ENCODE measurements at places on chromosomes 16 and 17.

- no peak for DNase-seq
These were observed 29.8 kb upstream of the DNAH17 start for GRCh38 chr17:78607038-78607437.

GRCh38 chr16:68987734-68988457 lies 117.6 kb upstream of the HAS3 start:
- no peak for DNase-seq

- DNase-seq = no peak
These were observed 26.6 kb upstream of the SKAP1 start for GRCh38 chr17:48456589-48456988.

GRCh38 chr16:55003916-55004315 lies 73.3 kb downstream of the IRX5 start:
- no peak for DNase-seq

Data from activated T-cell treated with anti-CD3 and anti-CD28 coated beads for 1 hour (primary cell).